ENCODE measurements at places on chromosomes 5 and 9. TPM values are rescaled to one million over a fixed set of nuclear protein-coding genes. Genes with fewer than 3 reads are reported as not detected.

Gene IFNA14
- total RNA-seq = not detected

- no peak for DNase-seq
These were observed 127.8 kb downstream of the GABBR2 start for GRCh38 chr9:98580956-98581355.

Gene SIMC1
- 4.7 TPM for total RNA-seq

Gene CYLC2
- total RNA-seq = not detected

GRCh38 chr9:10250219-10250618 is 362.6 kb downstream of the PTPRD start:
- DNase-seq = no peak

DNA sequence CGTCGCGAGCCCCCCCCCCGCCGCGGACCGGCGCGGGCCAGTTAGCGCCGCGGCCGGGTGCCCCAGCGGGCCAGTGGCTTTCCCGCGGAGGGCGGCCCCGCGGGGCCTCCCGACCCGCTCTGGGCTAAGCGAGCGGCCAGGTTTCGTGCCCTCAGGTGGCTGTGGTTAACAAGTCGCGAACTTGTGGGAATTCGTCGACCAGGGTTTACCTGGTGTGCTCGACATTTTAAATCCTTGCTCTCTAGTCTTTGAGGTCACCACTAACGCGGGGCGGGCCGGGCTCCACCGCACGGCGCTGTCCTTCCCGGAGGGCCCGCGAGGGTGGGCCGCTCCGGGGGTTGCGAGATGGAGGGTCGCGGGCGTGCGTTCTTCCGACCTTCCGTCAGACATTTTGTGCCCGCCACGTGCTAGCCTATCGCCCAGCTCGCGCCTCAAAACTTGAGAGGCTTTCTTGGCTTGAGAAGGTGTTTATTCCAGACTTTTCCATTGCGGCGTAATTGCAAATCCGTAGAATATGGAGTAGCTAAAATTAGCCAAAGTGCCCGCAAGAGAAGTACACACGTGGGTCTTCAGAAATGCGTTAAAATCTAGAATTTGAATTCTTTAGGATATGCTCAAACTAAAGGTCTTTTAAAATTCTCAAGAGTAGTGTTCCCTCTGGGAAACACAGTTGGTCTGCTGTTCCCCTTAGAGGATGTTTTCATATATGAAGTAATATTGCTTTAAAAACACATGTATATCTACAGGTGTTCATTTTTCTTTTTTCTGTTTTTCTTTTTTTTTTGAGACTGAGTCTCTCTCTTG is 2.1 kb downstream of the ANP32B start:
- DNase-seq = no peak

DNA sequence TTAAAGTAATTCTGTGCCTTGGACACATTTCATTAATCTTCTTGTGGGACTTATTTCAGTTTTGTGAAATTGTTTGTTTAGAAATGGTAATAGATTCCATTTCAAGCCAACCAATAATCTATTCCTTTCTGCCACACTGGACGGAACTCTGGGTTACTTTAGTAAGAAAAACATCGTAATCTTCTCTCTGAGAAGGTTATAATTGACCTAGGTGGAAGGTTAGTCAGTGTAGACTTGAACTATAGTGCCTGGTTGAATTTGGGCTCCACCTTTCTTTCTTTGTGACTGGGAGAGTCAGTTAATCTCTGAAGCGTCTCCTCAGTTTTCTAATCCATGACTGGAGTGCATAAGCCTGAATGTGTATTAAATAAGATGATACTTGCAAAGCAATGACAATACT is 89.7 kb upstream of the PRLR start:
- no peak for DNase-seq

GRCh38 chr5:14405267-14405666 is 176.3 kb upstream of the OTULINL start:
- no peak for DNase-seq

GRCh38 chr5:114471529-114471928 is 109.7 kb downstream of the KCNN2 start:
- no peak for DNase-seq

GRCh38 chr9:73816905-73817304 is 665.2 kb downstream of the ANXA1 start:
- no peak for DNase-seq
